ENCODE measurements at places on chromosomes 5 and 9. TPM values are rescaled to one million over a fixed set of nuclear protein-coding genes. Genes with fewer than 3 reads are reported as not detected.

GRCh38 chr9:7828334-7828733 is 28.8 kb upstream of the DMAC1 start:
- no peak for DNase-seq

GRCh38 chr9:78707080-78707479 is 410.2 kb downstream of the PSAT1 start:
- DNase-seq, result no peak

DNA sequence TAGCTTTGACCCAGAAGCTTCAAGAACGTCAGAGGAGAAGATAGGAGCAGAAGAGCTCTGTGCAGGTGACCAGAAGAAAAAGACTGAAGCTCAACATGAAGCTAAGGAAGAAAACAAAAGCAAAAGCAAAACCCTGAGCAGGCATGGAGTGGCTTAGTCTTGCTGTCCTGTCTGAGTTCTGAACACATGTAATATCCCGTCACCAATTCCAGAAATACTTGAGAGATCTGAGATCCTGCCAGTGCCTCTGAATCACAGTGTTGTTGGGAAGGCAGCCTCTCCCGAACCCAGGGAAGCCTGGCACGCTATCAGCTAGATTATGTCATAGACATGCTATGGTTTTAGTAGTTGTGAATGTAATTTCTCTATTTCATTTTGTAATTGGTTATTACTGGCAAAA is 235.7 kb downstream of the ICE1 start:
- no peak for DNase-seq

GRCh38 chr5:160001457-160001856 is 7.5 kb upstream of the TTC1 start:
- DNase-seq, result no peak

The PLAC8L1 gene
- total RNA-seq, result 2.5 TPM

The CRB2 gene
- total RNA-seq, result not detected

Measured in natural killer cell treated with Interleukin-12 subunit alpha and Interleukin-12 subunit beta and Interleukin-15 and Interleukin-18, amount 100 ng/mL, for 72 hours (primary cell).